Parietal lobe (tissue), 2 donors: ENCODE measurements at places on chromosomes 6 and 20. TPM values are rescaled to one million over a fixed set of nuclear protein-coding genes. Genes with fewer than 3 reads are reported as not detected.

CARMIL1 gene
- total RNA-seq, result 34.7 TPM

BCAS4 gene
- total RNA-seq, result 12.5 TPM

SLC22A1 gene
- total RNA-seq, result 0.31 TPM

ASIP gene
- total RNA-seq, result not detected

CD93 gene
- total RNA-seq, result 10.3 TPM

HLA-DMB gene
- 0.31 TPM for total RNA-seq

BMP2 gene
- total RNA-seq, result 2.5 TPM

LY6G6C gene
- total RNA-seq, result not detected

RHAG gene
- 0.31 TPM for total RNA-seq

MATN4 gene
- not detected for total RNA-seq

RBM12 gene
- 108 TPM for total RNA-seq

LZTS3 gene
- 18.8 TPM for total RNA-seq

HRH3 gene
- 0.31 TPM for total RNA-seq

BTNL2 gene
- total RNA-seq, result not detected

PSMB9 gene
- total RNA-seq, result 0.94 TPM

GPANK1 gene
- total RNA-seq, result 11.3 TPM

HLA-DQB2 gene
- total RNA-seq, result not detected

BFSP1 gene
- total RNA-seq, result 0.31 TPM

ADGRF1 gene
- not detected for total RNA-seq

LAMA2 gene
- 7.2 TPM for total RNA-seq

SPTLC3 gene
- 0.63 TPM for total RNA-seq

ULBP1 gene
- 1.9 TPM for total RNA-seq

C6orf52 gene
- total RNA-seq, result not detected

FHL5 gene
- total RNA-seq, result 0.63 TPM

PAK5 gene
- 67.0 TPM for total RNA-seq

HLA-DQA1 gene
- not detected for total RNA-seq

IL20RA gene
- total RNA-seq, result not detected

SPATA25 gene
- 4.4 TPM for total RNA-seq

MYB gene
- 5.6 TPM for total RNA-seq

KCNQ5 gene
- total RNA-seq, result 26.9 TPM

PDYN gene
- 1.6 TPM for total RNA-seq

SYNDIG1 gene
- 67.0 TPM for total RNA-seq

SLC44A4 gene
- not detected for total RNA-seq

DDO gene
- not detected for total RNA-seq

GGTLC1 gene
- total RNA-seq, result not detected
